A549 treated with ZK216348 at 1 μM for 4 hours (cell line): ENCODE measurements at places on chromosomes 5 and 9. TPM values are rescaled to one million over a fixed set of nuclear protein-coding genes. Genes with fewer than 3 reads are reported as not detected.

The NIPBL gene
- 11.8 to 25.9 TPM (median 16.6 TPM) in 5 replicates for total RNA-seq

The FAF2 gene
- total RNA-seq = 44.2 to 53.4 TPM (median 47.5 TPM) in 5 replicates

The GTF3C5 gene
- 50.2 to 70.4 TPM (median 67.7 TPM) in 5 replicates for total RNA-seq

The MAN2A1 gene
- total RNA-seq = 7.4 to 17.3 TPM (median 15.4 TPM) in 5 replicates

The PCDHGA1 gene
- 0.22 to 0.40 TPM (median 0.30 TPM) in 5 replicates for total RNA-seq

The SPATA31C1 gene
- total RNA-seq = not detected in 5 replicates

The PRSS3 gene
- total RNA-seq = 9.4 to 14.7 TPM (median 12.5 TPM) in 5 replicates

The OR1J2 gene
- total RNA-seq = not detected in 5 replicates

The PAEP gene
- total RNA-seq = 0.20 to 0.41 TPM in 2 of 5 replicates, not detected in the others

The SYK gene
- 0.04 to 0.07 TPM (median 0.05 TPM) in 3 of 5 replicates, not detected in the others for total RNA-seq

The ANKRD31 gene
- total RNA-seq = 0.05 to 0.08 TPM (median 0.06 TPM) in 5 replicates

The CKMT2 gene
- total RNA-seq = not detected in 5 replicates

The OGN gene
- not detected in 5 replicates for total RNA-seq

The RNF180 gene
- 0.29 to 0.57 TPM (median 0.39 TPM) in 5 replicates for total RNA-seq

The DAPK1 gene
- total RNA-seq = 14.6 to 22.2 TPM (median 19.0 TPM) in 5 replicates

The BRINP1 gene
- 0.16 to 0.27 TPM (median 0.23 TPM) in 5 replicates for total RNA-seq

The CDC20B gene
- 0.07 to 0.13 TPM (median 0.08 TPM) in 3 of 5 replicates, not detected in the others for total RNA-seq

The TLE1 gene
- 79.7 to 94.0 TPM (median 81.8 TPM) in 5 replicates for total RNA-seq

The KLF9 gene
- total RNA-seq = 1.4 to 3.5 TPM (median 2.7 TPM) in 5 replicates

The PCDHB7 gene
- 0.06 TPM in 1 of 5 replicates, not detected in the others for total RNA-seq

The LCN2 gene
- total RNA-seq = 3.4 to 6.8 TPM (median 3.5 TPM) in 5 replicates

The SPRY4 gene
- 5.3 to 9.4 TPM (median 7.1 TPM) in 5 replicates for total RNA-seq

The PCDHB3 gene
- total RNA-seq = 0.09 TPM in 1 of 5 replicates, not detected in the others

The CCNG1 gene
- 53.5 to 65.8 TPM (median 59.1 TPM) in 5 replicates for total RNA-seq

The EQTN gene
- total RNA-seq = not detected in 5 replicates

The ANKRD33B gene
- 8.5 to 15.0 TPM (median 11.3 TPM) in 5 replicates for total RNA-seq

The C5 gene
- 11.3 to 15.8 TPM (median 12.2 TPM) in 5 replicates for total RNA-seq

The SKP1 gene
- 587 to 794 TPM (median 595 TPM) in 5 replicates for total RNA-seq

The NFX1 gene
- total RNA-seq = 28.5 to 33.2 TPM (median 30.4 TPM) in 5 replicates

The TSSK1B gene
- total RNA-seq = not detected in 5 replicates

The IRX1 gene
- not detected in 5 replicates for total RNA-seq
